Activated CD4-positive, CD25-positive, alpha-beta regulatory T cell treated with anti-CD3 and anti-CD28 coated beads, Interleukin-2, amount 50 U/mL, for 24 hours (primary cell): ENCODE measurements at places on chromosomes 12 and 14.

DNA sequence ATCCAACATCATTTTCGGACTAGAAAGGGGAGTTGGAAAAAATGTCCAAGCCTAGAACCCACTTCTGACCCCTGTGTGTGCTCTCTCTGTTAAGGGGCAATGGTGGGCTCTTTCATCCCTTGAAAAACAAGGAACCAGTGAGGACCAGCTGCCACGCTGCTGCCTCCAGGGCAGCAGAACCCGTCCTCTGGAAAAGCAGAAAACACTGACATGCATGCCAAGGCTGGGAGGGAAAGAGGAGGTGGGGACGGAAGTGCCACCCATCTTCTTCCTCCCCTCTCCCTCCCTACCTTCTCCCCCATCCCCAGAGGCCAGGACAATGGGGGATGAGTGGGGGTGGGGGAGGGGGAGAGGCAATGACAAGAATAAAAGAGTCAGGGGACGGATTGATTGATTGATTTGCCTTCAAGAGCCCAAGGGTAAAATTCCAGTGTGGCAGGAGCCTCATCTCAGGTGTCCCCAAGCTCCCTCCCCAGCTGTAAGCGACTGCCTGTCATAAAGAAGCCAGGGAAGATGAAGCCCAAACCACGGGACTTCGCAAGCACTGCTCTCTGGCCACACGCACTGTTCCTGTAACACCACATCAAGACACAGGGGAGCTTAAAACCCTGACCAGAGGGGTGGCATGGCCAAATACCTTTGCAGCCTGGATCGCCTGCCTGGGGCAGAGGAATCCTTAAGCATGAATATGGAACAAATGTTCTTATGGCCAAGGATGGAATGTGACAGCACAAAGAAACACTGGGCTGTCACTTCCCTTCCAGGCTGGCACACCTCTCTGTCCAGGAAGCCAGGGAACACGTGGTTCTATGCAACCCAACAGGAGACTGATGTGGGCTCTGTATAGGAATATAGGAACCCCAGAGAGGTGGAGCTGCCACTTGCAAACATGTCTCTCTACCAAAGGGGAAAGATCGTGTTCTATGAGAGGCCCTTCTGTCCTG lies 38.9 kb upstream of the BDKRB2 start:
- ATAC-seq, result no peak

GRCh38 chr12:62512901-62513300 lies 46.3 kb downstream of the MON2 start:
- no peak for ATAC-seq

DNA sequence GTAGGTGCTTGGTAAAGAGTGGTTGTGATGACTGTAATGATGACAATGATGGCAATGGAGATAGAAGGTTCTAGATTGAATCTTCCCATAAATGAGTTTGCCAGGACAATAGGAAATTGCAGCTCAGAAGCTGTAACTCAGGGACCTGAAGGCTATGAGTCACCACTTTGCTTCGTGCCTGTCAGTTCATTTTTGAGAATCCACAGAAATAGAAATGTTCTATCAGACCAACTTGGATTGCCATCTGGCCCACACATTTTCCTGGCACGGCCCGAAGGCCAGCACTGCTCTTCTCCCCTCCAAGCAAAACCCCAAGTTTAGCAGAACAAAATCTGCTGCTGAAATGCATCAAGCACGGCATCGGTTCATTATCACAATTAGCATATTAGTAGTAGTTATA lies 1127.0 kb downstream of the BCL11B start:
- no peak for ATAC-seq

- no peak for ATAC-seq
These were observed 860.9 kb upstream of the MDGA2 start for GRCh38 chr14:48536318-48536717.

DNA sequence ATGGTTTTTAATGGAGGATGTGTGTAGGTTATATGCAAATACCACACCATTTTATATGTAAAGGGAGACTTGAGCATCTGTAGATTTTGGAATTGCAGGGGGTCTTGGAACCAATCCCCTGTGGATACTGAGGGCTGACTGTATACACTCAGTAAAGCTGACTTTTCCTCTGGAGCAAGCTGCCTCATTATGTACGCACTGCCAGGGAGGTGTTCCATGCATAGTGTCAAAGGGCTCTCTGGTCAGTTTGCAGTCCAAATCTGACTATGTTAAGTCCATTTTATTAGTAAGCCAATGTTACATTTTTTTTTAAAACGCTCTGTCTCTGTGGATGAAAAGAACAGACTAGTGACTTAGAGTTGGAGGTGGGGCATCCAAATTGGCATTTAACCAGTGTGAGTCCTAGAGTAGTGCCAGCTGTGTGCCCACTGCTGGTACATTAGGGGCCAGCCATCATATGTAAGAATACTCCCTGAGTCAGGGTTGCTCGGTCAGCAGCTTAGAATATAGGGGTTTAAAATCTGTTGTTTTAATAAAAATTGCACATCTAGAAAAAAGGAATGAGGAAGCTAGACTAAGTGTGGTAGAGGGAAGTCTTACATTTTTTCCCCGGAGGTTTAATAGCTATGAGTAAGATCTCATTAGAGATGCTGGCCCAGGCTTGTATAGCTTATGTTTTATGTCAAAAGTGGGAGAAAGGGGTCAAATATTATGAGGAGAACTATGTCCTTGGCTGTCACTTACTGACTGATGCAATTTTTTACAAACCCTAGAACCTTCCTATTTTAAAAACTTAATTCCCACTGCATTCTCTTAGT lies 87.0 kb downstream of the TESC start:
- no peak for ATAC-seq

- ATAC-seq, result no peak
These were observed 177.9 kb upstream of the PRMT8 start for GRCh38 chr12:3313066-3313465.

DNA sequence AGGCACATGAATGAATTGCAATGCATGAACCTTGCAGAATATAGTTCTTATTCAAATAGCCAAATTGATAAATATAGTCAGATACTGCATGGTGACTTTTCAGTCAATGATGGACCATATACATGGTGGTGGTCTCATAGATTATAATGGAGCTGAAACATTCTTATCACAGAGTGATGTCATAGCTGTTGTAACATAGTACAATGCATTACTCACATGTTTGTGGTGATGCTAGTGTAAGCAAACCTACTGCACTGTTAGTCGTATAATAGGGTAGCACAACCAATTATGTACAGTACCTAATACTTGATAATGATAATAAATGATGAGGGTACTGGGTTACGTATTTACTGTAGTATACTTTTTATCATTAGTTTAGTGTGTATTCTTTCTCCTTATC lies 280.3 kb downstream of the BCAT1 start:
- ATAC-seq, result no peak

DNA sequence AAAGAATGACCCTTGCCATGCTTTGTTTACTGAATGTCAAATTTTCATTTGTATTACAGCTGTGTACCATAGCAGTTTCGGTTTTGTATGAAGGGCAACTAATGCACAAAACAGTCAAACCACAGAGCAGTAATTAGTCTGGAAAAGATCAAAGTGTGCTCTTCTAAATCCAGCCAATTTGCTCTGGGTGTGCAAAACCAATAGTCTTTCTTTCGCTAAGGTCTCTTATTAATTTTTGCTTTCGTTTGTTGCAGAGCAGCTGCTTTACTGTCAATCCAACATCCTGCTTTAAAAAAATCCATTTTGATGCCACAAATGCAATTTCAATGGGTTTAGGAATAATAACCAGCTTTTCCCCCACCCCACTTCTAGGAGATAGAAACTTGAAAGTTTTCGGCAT lies 114.2 kb downstream of the BRMS1L start:
- no peak for ATAC-seq

GRCh38 chr14:72679141-72679535 lies 214.8 kb downstream of the DPF3 start:
- no peak for ATAC-seq

GRCh38 chr14:43438056-43438455 lies 1069.0 kb downstream of the FSCB start:
- no peak for ATAC-seq

DNA sequence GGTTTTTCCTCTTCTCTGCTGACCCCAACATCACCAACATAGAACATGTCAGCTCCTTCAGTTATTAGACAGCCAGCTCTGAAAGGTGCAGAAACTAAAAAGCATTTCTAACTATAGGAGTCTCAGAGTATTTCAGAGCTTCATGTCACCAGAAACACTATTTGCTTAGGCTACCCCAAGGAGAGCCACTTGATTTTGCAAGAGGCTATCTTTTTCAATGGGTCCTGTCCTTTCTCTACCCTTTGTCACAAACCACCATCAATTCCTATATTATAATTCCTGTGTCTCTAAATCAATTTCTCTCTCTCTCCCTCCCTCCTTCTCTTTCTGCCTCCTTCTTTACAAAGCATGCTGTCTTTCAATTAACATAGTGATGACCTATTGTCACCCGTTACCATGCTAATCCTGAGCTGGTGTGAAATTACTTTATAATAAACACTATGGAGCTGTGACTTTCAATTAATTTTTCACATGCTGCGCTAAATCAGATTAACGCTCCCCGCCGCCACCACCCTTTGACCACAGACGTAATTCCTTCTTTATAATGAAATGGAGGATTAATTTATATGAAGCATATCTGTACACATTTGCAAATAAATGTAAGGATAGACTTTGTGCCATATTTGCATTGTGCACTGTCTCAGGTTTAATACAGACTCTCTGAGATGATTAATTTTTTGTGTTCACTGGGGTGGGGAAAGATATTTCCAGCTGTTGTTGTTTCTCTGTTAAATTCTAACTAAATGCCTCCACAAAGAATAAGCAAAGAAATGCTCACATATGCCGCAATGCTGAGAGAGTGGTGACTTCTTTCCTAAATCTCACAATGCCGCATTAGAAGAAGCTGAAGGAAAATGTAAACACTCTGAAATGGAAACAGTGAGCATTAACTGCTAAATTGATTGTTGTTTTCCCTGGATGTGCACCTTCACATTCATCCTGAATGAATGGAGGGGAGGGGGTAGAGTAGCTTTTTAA lies 418.6 kb downstream of the PDZRN4 start:
- no peak for ATAC-seq

DNA sequence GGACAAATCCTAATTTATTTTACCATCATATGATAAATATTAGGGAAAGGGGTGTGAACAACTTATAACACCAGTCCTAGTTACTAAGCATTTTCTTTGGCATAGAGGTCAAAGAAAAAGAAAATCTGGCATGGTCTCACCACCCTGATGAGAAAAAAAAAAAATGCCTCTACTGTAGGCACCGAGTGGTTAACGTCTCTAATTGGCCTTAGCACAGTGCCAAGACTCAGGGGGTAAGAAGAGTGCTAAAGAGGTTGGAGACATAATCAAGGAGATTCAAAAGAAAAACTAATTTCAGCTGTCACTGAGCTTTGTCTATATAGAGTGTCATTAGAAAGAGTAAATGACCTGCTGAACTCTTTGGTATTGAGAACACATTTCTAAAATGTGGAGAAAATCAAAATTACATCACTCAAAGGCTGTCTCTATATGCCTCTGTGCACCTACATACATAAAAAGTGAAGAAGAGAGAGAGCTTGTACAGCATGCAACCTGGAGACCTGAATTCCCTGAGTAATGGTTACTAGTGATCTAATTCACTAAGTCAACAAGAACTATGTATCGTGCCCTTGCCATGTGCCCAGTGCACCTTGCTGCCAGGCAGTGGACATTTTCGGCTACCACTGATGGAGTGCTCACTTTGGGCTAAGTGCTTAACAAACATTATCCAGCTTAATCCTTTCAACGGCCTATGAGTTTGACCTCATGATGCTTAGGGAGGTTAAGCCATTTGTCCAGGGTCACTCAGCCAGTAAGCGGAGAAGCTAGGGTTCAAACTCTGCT lies 113.8 kb upstream of the G2E3 start:
- no peak for ATAC-seq

DNA sequence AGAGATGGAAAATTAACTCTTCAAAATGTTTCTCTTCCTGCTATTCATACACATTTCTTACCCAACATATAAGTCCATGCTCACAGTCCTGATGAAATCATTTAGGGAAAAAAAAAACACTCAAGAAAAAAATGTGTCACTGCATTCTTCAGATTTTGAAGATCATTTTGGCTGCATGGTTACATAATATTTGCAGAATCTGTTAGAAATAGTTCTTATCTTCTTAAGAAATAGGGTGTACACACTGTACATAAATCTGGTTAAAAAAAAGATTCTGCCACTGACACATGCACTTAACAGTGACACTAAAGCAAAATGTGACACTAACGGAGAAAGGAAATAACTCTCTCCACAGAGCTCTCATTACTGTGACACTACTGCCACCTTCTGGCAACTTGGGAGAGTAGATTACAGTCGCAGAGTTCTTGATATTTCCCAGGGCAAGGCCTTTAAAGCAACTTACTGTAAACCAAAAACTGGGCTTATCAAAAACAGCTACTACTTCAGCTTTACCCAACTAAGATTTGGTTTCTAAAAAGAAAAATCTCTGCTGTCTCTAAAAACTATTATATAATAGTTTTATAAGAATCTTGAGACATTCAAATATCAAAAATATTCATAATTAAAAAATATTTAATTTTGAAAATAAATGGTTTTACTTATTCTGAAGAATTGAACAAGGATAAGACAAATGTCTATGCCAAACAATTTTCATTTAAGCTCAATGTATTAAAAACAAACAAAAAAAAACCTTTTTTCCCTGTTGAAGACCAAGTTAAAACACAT lies 65.0 kb downstream of the SETD3 start:
- ATAC-seq, result peak; percentile 91

DNA sequence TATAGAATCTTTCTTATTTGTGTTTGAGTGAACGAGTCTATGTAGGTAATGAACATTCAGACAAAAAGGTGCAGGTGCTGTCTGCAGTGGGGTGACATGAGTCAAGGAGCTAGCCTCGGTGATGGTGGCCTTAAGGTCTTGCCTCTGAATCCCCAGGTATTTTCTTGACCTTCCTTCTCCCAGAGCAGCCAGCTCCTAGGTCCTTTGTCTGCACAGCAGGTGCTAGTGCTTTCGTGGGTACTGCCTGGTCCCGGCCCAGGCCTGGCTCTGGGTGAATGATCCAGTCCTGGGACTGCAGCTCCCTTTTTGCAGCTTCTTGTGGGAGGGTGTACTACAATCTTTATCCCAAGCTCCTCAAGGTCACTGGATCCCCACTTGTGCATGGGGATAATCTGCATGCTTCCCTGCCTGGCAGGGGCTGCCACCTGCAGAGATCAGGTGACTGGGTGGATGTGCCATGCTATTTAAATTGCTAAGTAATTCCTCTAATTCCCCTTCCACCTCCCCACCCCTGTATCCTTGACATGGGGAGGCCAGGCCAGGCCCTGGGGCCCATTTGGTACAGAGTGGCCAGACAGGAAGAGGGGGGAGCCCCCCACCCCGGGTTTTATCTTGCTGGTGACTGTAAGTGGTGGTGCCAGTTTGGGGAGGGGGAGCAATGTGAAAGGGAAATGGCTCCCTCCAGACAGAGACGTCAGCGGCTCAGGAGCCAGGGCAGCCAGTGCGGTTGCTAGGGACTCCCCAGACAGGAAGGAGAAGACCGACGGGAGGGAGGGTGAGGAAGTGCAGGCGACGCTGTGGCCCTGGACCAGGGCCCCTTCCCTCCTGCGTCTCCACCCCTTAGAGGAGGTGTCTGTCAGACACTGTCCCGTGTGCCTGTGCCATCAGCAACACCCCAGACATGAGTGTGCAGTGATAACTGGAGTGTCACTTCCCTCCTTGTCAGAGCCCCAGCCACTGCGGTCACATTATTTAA lies 6.7 kb downstream of the VASH1 start:
- peak; percentile 97 for ATAC-seq
